ENCODE measurements at places on chromosomes 13 and 19.

DNA sequence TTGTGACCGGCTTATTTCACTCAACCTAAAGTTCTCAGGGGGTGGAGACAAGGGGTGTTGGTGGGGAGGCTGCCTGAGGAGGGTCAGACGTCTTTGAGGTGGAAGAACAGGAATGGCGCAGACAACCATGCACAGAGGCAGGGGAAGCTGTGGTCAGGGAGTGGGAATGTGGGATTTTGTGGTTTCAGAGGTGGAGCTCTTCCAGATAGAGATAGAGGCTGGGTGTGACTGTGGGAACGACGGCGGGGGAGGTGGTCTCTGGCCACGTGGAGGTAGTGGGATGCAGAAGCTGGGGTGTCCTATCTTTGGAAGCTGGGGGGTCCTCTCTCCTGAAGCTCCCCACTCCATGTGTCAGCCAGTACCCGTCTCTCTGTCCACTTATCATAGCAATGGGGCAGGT lies 7.8 kb upstream of the KLK14 start:
- DNase-seq, result no peak

DNA sequence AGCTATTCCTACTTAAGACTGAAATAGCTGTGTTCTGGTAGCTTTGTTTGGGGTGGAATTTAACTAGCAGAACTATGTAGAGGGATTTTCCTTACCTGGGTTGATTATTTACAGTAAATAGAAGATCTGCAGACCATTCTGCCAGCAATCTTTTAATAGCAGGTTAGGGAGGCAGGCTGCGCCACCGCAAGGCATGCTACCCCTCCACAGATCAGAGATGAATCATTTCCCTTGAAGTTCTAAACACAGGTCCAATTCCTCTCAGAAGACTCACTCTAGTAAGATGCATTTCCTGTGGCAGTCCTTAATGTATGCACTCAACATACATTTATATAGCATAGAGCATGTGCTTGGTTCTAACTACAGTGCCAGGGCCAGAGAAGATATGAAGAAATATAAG lies 109.0 kb downstream of the TNFRSF19 start:
- DNase-seq, result no peak

GRCh38 chr19:34471906-34472700 lies 9.5 kb upstream of the WTIP start:
- no peak for DNase-seq

- DNase-seq, result no peak
Observed at GRCh38 chr19:4911314-4911713, 2.0 kb downstream of the UHRF1 start.

- DNase-seq, result no peak
Observed at GRCh38 chr19:51246164-51246552, 4.7 kb upstream of the SIGLECL1 start.

DNA sequence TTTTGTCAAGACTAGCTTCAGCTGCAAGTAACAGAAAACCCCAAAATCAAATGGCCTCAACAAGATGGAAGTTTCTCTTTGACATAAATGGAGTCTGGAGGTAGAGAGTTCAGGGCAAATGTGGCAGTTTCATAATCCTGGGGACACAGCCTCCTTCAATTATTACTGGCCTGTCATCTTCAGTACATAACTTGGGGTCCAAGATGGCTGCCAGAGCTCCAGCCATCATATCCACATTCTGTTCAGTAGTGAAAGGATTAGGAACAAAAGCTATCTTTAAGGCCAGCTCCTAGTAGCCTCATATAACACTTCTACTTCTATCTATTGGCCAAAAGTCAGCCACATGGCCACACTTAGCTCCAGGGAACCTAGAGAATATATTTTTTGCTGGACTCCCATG lies 15.0 kb upstream of the IGSF23 start:
- no peak for DNase-seq

GRCh38 chr19:46299004-46299509 lies 2.2 kb downstream of the HIF3A start:
- peak; percentile 89 for DNase-seq

DNA sequence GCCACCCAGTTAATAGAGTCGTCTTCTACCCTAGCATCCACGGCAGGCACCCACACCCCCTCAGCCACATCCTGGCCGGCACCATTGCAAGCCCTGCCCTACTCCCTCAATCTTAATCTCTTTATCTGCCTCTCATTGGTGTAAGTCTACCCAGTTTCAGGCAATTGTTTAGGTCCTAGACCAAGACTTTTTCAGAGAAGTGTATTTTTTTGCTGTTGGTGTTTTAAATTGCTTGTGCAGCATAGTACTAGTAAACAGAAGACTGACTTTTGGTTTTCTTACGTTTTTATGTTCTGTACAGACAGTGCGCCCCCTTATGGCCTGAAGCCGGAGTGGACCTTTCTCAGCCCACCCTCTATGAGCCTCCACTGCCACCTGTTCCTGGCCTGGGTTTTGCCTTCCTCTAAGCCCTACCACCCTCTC lies 2.3 kb upstream of the LCP1 start:
- DNase-seq, result no peak

- DNase-seq, result peak; percentile 37
Observed at GRCh38 chr13:30340331-30341250, 33.2 kb upstream of the KATNAL1 start.

DNA sequence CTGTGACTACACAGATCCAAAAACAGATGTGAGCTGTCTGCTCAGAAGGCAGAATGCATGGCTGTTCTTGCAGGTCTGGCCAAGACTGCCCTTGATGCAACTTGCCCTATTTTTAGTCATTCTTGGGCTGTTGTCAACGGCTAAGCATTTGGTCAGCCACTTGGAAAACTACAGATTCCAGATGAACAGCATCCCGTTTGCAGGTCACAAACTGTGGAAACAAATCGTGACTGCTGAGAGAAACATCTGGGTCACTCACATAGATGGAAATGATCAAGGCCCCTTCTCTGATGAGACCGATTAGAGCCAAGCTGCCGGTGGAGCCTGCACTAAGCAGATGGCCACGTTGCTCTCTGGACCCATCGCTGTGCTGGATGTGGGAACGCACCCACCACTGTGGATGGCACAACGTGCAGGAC lies 15.4 kb upstream of the METTL21C start:
- no peak for DNase-seq

GRCh38 chr13:43267916-43268315 lies 244.5 kb downstream of the DNAJC15 start:
- no peak for DNase-seq

DNA sequence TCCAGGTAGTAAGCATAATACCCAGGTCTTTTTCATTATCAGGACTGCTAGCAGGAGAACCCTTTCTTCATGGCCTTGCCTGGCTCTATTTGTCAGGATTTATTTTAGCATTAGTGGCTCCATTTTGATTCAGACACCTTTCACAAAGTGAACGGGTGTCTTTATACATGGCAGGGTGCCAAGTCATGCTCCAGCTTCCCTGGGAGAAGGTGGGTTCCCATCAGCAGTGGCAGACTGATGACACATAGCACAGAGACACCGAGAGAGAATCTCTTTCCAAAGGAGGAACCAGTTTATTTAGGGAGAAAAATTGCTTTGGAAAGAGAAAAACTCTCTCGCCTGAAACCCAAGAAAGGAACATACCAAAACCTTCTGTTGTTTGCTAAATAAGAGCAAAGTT lies 135.3 kb upstream of the TMTC4 start:
- no peak for DNase-seq

- DNase-seq, result no peak
Observed at GRCh38 chr13:112522578-112522977, 65.4 kb downstream of the TUBGCP3 start.

- peak; percentile 47 for DNase-seq
Observed at GRCh38 chr19:52297601-52298364, 814 bp downstream of the ZNF480 start.

GRCh38 chr19:27876489-27876888 lies 1336.5 kb downstream of the UQCRFS1 start:
- DNase-seq, result no peak

DNA sequence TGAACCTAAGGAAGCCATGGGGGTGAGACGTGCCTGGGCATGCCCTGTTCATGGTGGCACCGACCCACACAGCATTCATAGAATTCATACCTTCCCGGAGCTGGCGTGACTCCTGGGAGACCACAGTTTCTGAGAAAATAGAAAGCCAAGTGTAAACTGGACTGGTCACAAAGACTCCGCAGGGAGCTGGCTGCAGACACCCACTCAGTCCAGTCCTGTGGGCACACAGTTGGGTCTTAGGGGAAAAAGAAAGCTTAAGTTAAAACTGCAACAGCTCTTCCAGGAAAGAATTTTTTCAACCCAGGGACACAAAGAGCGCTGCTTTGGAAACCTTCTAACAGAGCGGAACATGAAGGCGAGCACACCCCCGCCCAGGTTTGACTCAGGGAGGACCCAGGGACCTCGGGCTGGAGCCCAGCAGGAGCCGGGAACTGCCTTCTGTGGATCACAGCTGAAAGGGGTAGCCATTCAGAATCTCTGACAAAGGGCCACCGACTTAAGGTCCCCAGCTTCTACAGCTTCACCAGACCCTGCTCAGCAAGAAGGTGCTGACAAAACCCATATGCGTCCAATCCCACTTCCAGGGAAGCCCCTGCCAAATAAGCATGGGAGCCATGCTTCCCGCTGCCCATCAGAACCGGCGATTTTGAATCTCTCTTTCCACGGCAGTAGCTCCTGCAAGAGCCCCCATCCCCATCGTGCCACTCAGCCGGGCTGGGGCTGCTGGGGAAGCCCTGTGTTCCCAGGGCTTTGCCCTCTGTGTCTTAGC lies 183.7 kb downstream of the COL4A1 start:
- DNase-seq, result peak; percentile 58

DNA sequence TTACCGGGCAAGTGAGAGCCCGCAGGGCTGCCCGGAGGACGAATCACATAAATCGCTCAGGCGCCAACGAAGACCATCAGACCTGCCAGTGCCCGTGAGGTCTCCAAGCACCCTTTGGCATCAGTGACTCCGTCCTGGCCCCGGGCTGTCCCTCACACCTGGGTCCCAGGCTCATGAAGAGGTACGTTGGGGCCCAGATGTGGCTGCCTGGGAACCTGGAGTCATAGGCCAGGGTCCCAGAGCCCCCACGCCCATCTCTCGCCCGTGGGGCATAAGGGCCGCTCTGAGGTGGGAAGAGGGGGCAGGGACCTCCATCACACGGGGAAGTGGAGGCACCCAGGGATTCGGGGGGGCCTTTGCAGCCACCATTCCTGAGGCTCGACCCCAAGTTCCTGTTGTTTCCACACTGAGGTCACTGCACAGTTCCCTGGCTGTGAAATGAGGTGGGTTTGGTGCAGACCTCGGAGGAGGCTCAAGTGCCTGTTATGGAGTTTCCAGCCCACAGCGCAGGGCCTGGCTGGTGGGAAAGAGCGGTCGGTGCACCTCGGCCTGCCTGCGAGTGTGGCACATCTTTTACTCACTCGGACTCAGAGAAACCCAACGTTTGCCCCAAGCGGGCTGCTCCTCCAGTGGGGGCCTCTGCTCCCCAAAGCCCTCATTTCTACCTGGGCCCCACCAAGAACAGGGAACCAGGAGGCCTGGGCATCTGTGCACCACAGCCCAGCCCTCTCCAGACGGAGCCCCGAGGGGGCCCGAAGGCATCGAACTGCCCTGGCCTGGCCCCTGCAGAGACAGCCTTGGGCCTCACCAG lies 35.9 kb upstream of the C13orf46 start:
- no peak for DNase-seq

DNA sequence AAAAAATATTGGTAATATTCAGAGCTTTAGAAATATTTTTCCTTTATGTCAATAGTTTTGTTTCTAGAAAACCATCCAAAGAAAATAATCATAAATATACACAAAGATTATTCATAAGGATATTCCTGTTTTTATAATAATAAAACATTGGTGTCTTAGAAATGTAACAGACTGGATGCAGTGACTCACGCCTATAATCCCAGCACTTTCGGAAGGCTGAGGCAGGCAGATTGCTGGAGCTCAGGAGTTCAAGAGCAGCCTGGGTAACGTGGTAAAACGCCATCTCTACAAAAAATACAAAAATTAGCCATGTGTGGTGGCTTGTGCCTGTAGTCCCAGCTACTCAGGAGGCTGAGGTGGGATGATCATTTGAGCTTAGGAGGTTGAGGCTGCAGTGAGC lies 106.8 kb downstream of the DHRS12 start:
- no peak for DNase-seq
